ENCODE measurements at places on chromosomes 1 and 21.

DNA sequence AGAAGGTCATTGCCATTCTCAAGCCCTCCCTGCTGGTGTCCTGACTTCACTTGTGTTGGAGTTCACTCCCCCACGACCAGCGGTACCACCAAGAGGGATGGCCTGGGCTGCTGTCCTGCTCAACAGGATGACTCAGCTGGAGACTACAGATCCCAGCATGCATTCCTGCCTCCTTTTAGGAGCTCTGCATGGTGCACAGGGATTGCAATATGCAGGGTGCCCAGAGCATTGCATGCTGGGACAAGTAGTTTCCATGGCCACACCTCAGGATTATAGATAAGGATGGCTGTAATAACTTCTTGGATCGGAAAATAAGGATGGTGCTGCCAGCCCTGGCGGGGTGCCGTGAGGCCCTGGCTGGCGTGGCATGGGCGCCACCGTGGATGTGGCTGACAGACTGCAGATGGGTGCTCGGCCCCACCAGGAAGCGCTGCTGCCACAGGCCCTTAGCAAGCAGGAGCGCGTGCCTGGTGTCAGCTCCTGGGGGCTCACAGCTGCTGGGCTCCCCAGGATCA, 150.0 kb downstream of the CASZ1 start:
- peak; percentile 41 for DNase-seq

- no peak for DNase-seq
These were observed 46.2 kb downstream of the CAPN9 start for GRCh38 chr1:230793463-230793745.

GRCh38 chr1:164601399-164602100, 42.6 kb downstream of the PBX1 start:
- no peak for DNase-seq

- DNase-seq = no peak
These were observed 4.5 kb upstream of the ANKRD13C start for GRCh38 chr1:70358921-70359564.
